Omental fat pad (tissue), 4 donors: ENCODE measurements at places on chromosomes 16 and 17.

DNA sequence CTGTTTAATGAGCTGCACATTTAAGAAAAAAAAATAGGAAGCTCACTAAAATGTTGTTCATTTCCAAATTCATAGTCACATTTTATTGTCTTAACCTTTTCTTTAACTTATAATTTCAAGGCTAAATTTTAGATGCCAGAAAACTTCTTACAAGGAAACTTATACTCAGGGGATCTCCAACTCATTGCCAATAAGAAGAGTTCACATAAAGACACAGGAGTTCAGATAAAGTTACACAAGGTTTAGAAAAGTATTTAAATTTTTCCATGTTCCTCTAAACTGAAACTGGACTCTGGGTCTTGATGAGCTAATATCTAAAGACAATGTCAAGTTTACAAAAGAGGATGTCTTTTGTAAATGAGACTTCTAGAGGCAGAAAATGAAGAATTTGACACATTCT lies 190.7 kb upstream of the KCNJ16 start:
- DNase-seq, result no peak

DNA sequence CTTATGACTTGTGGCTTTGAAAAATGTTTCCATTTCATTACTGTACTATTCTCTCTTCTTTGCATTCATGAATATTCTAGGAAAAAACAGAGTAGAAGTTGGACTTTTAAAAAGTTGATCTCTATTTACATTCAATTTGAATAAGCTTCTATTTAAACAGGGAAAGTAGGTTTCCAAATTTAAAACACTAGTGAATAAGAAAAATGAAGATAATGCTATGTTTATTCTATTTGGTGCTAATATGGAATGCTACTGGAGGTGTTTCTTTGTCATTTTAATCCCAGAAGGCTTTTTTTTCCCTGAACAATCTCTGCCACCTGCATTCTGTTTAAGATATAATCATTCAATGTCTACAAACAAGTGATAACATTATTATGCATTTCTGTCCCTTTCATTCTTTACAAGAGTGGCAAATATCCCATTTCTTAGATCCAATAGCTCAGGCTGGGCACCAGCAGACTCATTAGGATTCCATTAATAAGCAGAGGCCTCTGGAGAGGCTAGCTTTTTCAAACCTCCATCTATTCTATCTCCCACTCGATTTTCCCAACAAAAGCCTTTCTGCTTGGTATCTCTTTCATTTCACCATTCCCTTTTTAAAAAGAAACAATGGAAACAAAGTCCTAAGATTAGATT lies 1001.6 kb upstream of the CDH8 start:
- no peak for DNase-seq

DNA sequence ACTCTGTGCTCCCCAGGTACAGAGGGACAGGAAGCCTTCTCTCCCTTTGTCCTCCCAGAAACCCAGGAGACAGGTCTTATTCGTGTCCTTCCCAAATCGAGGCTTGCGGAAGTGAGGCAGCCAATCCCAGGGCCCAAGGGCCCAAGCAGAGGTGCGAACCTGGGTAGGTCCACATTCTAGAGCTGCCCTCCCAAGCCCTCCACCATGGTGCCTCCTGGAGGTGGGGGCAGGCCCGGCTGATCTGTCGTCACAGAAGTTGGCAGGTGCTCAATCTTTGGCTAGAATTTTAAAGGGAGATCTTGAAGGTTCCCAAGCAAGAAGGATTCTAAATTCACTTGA lies 21.5 kb downstream of the MRC2 start:
- DNase-seq, result no peak

GRCh38 chr16:67673712-67674580 lies 7.3 kb downstream of the C16orf86 start:
- DNase-seq, result no peak
